GF-D8 (cell line): ENCODE measurements at places on chromosomes 5 and 9.

DNA sequence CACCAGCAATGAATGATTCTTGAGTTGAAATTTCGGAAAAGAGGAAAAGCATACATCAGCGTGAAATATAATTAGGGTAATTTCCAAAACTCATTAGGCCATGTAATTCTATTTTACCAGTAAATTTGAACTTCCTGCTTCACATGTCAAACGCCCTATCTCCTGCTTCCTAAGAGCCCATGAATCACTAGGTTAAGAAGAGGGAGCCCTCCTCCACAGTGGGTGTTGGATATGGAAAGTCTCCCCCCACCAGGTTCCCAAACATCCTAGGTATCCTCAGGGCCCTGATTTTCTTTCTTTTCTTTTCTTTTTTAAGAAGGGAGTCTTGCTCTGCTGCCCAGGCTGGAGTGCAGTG lies 115.2 kb downstream of the SUSD1 start:
- DNase-seq = no peak

DNA sequence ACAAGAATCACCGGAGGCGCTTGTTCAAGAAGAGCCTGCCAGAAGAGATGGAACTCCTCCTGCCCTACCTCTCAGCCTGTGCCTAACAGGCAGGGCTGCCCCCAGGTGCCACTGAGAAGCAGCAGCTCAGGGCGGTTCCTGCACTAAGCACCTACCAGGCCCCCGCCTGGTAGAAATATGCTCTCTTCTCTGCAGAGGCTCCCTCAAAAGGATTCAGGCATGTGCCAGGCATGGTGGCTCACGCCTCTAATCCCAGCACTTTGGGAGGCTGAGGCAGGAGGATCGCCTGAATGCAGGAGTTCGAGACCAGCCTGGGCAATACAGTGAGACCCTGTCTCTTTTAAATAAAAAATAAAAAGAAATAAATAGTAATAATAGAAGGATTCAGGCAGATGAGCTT lies 6.0 kb downstream of the VDAC1 start:
- no peak for DNase-seq

- no peak for DNase-seq
These were observed 100.9 kb downstream of the ATP10B start for GRCh38 chr5:160750938-160751657.

GRCh38 chr5:122218778-122219177 lies 89.4 kb downstream of the ZNF474 start:
- DNase-seq = no peak

- DNase-seq = no peak
These were observed 20.3 kb upstream of the MATR3 start for GRCh38 chr5:139273322-139273571.

GRCh38 chr5:33474004-33474403 lies 33.2 kb downstream of the TARS1 start:
- DNase-seq = no peak

DNA sequence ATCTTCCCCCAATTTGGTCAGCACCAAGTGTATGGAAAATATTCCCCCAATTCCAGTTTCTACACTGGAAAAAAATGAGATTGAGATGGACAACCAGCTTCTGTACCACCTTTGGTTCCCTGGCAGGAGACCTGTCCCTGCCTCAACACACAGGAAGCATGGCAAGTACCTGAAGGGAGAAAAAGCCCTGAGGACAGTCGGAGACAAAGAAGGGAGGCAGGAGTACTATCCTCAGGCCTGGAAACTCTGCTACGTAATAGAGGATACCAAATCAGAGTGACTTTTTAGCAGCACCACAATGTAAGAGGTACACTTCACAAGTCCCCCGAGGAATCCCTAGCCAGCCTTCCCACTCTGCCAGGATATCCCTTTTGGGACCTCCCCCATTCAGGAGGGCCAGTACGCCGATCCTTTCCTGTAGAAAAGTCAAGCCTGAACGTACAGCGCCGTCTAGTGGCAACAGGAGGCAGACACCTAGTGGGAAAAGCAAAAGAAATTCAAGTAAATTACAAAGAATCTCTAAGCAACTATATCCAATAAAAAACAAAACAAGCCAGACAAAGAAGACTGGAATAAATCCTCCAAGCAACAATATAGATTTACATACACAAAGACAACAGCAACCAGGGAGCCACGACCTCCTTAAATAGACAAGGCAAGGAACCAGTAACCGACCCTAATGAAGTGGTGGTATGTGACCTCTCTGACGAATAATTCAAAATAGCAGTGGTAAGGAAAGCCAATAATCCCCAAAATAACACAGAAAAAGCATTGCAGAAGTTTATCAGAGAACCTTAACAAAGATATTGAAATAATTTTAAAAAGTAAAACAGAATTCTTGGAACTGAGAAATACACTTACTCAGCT lies 63.3 kb upstream of the SLCO6A1 start:
- DNase-seq = no peak

- no peak for DNase-seq
These were observed 592 bp downstream of the TUBB4B start for GRCh38 chr9:137241490-137242268.

DNA sequence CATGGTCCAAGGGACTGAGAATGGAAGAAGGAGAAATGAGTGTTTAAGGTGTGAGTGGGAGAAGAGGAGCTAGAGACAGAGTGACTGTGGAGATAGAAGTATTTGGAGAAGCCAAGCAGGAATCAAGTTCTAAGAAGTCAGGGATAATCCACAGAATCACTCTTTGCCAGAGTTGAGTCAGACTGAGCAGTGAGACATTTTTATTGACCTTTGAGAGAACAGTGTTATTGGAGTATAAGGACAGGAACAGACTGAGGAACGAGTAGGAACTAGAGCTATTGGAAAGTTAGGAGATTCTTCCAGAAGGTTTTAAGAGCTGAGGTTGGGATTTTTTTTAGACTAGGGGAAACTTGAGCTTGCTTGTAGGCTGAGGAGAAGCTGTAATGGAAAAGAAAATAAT lies 37.2 kb downstream of the RCL1 start:
- no peak for DNase-seq

DNA sequence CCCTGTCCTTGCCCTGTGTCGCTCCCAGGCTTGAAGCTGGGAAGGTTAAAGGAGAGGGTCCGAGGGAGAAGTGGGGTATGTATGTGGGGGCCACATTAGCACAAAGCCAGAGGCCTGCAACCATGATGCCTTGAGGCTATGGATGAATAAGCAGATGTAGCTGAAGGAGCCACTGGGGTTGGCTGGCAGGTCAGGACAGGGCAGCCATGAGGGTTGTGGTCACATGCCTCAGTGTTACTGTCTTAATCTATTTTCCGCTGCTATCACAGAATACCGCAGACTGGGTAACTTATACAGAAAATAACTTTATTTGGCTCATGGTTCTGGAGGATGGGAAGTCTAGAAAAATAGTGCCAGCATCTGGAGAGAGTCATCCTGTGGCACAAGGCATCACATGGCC lies 9.2 kb upstream of the GRHPR start:
- no peak for DNase-seq

GRCh38 chr5:172559004-172559932 lies 81.8 kb upstream of the NEURL1B start:
- DNase-seq = no peak

- no peak for DNase-seq
These were observed 14.3 kb downstream of the ZBTB34 start for GRCh38 chr9:126874546-126875314.

DNA sequence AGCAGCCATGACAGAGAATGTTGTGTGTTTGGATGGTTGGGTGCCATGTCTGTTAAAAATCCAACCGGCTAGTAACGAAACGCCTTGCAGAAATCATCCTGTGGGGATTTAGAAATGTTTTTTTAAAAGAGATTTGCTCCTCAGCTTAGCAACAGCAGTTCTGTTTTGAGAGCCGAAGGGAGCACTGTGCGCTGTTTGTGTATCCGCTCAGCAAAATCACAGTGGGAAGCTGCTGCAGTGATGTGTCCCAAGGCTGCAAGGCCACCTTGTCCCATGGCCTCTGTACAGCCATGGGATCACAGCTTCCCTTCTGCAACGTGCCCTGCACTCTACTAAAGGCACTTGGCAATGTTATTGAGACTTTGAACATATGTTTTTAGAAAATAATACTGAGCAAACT lies 40.9 kb downstream of the TRIO start:
- DNase-seq = no peak

GRCh38 chr5:141779503-141779973 lies 97.5 kb upstream of the ARAP3 start:
- DNase-seq = no peak

DNA sequence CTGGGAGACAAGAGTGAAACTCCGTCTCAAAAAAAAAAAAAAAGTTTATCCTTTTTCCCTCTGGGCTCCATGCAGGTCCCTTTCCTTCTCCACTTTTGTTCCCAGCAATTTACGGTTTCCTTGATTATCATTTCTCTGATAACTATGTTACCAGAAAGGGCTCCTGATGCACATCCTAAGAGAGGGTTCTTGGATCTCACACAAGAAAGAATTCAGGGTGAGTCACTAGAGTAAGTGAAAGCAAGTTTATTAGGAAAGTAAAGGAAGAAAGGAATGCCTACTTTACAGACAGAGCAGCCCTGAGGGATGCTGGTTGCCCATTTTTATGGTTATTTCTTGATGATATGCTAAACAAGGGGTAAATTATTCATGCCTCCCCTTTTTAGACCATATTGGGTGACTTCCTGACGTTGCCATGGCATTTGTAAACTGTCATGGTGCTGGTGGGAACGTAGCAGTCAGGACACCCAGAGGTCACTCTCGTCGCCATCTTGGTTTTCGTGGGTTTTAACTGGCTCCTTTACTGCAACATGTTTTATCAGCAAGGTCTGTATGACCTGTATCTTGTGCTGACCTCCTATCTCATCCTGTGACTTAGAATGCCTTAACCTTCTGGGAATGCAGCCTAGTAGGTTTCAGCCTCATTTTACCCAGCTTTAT lies 13.5 kb upstream of the MELK start:
- DNase-seq = no peak
